Left ventricle myocardium inferior (tissue), 1 donor: ENCODE measurements at places on chromosomes 3 and 15.

DNA sequence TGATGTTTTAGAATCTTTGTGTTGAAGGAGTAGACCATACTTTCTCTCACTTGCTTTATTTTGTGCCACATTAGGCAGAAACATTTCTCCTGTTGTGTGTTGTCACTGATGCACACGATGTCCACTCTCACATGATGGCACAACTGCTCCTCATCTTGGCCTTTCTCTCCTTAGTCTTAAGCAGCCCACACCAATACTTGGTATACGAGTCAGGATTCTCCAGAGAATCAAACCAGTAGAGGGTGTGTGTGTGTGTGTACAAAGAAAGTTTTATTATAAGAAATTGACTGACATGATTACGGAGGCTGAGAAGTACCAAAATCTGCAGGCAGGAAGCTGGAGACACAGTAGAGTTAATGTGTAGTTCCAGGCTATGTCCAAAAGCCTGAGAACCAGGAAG lies 187.1 kb downstream of the ALCAM start:
- DNase-seq, result no peak

DNA sequence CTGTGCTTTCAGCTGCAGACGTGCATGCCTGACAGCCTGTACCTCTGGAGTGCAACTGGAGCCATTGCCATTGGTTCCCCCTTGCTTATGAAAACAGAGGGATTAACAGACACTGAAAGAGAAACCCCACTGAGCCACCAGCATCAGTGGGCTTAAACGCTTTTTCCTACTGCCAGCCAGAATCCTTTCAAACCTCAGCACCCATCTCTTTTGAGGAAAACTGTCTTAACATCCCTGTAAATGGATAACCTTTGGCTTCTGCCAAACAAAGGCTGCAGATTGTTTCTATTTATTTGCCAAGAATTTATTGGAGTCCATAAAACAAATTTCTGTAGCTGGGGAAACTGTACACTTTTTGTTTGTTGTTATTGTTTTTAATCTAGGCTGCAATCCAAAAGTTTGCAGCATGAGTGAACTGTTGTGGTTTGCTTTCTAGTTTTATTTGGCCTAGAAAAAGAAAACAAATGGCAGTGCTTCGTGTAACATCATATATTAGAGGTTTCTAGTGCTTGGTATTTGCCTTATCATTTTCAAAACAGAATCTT lies 369.2 kb upstream of the IL12A start:
- DNase-seq, result no peak

GRCh38 chr15:70712271-70712670 lies 51.1 kb downstream of the UACA start:
- DNase-seq, result no peak

DNA sequence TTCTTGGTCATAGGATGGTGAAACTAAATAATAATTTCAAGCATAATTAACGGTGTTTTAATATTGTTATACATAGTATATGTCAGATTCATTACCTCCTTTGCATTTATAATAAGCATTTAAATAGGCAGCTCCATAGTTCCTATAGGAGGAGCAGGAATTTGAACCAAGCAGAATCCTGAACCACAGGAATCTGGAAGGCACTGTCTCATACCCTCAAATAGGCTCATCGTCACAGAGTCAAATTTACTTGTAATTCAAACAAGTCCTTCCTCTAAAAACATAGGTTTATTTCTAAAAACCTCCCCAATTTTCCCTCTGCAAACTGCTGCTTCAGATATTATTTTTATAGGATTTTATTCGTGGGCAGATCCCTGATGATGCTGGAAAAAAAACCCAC lies 376.3 kb upstream of the ARHGEF26 start:
- no peak for DNase-seq

GRCh38 chr15:65077981-65078352 lies 1.4 kb downstream of the KBTBD13 start:
- peak; percentile 72 for DNase-seq

DNA sequence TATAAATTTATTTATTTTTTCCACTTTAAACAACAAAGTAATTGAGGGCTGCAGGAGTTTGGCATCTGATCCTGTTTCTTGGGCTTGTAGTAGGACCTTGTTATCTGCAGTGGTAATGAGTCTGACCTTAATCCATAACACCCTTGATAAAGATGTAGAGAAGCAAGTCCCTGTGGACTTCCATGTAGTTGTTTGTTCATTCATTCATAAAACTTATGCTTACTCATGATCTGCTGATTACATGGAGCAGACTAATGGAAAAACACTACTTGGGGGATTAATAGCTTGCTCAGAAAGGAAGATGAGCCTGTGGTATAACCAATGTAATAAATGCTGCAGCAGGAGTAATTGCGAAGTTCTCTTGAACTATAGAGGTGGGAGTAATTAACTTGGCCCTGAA lies 271.5 kb upstream of the TBL1XR1 start:
- DNase-seq, result no peak

DNA sequence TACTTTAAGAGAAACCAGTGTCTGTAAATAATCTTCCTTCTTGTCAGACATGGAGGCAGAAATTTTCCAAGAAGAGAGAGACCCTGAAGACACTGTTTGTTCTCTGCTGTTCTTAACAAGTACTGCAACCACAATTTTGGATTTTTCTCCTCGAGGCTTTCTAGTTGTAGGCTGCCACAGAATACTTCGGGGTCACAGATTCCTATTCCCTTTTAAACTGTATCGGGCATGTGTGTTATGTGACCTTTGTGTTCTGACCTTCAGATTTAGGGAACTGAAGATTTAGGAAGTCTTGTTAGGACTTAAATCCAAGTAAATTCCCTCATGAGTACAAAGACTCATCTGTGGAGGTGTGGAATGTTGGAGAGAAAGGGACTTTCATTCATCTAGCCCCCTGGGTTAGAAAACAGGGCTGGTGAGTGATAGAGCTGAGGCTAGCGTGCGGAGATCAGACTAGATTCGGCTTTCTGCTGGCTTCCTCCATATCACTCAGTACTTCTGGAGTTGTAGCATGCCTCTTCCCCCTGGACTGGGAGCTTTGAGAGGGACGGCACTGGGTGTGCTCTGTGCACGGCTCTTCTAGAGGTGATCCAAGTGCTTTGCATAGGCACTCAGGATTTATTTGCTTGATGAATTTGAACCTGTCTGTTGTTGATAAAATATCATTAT lies 237.0 kb downstream of the LPP start:
- no peak for DNase-seq

DNA sequence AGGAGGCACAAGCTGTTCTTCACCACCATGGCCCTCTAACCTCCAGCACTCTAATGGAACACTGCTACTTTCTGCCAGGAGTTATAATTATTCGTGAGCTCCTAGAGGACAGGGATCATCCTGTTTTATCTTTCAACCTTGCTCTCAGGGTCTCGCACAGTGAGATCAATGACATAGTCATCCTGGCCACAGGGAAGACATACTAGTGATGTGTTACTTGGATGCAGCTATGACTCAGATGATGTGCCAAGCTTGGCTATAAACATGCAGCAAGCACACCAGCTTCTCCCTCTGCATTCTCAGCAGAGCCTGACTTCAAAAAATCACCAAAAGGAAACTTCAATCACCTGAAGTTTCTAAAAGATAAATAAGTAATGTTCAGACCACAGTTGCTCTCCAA lies 203.8 kb upstream of the HES1 start:
- no peak for DNase-seq

- no peak for DNase-seq
These were observed 187.5 kb upstream of the THRB start for GRCh38 chr3:24682141-24682547.

- DNase-seq, result peak; percentile 22
These were observed 88.5 kb downstream of the GMNC start for GRCh38 chr3:190773948-190774347.

DNA sequence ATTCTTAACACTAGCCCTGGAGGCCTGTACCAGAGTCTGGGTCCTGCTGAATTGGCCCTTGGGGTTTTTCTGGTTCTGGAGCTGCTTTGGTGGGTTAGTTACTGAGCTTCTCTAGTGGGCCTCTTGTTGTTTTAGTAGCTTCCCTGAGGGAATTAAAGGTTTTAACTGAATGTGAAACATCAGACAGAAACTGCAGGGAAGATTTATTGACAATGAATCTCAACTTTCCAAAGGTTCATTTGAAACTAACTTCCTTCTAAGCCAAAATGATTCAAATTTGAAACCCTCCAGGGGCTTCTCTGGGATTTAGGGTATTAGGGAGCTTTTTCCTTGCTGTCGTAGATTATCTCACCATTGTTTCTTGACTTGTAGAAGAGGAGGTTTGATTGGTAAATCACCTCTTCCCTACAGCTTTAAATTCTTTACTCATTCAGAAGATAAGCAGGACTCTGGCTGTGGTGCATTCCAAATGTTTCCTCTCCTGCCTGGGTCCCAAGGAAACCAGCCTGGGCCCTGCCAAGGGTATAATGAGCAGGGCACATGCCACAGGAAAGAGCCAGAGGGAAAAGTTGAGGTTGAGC lies 71.0 kb downstream of the TP63 start:
- no peak for DNase-seq

DNA sequence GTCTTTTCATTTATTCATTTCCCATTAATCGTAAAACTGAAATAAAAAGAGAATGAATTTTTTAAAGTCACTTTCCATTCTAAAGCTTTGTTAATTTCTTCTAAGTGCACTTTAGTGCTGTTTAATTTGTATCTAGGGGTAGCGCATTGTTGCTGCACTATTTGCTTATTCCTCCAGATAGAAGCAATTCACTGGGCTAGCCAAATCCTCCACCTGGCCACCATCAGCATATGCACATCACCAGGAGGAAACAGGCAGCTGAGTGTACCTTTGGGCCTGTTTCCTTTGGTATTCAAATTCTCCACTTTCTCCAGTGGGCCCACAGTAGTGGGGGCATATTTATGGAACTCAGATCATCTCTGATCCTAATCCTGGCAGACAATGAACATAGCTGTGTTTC lies 29.8 kb upstream of the CPB1 start:
- DNase-seq, result no peak

- DNase-seq, result no peak
These were observed 513.4 kb downstream of the SHQ1 start for GRCh38 chr3:72334681-72335457.

DNA sequence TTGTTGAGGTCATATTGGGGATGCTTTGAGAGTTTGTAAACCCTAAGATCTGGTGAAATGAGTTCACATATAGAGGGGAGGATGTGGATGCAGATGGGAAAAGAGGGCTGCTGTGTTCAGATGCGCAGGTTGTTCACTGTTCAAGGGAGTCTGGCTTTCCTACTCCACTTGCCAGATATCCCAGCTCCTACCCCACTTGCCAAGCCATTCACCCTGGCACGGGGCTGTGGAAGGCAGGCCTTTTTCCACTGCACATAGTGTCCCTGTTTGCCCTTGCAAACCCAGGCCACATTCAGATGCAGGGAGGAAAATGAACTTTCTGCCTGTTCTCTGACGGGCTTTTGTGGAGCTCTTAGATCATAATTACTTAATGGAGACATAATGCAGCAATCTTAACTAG lies 29.0 kb downstream of the CRABP1 start:
- peak; percentile 51 for DNase-seq

GRCh38 chr3:20324664-20325478 lies 138.9 kb upstream of the SGO1 start:
- DNase-seq, result no peak

DNA sequence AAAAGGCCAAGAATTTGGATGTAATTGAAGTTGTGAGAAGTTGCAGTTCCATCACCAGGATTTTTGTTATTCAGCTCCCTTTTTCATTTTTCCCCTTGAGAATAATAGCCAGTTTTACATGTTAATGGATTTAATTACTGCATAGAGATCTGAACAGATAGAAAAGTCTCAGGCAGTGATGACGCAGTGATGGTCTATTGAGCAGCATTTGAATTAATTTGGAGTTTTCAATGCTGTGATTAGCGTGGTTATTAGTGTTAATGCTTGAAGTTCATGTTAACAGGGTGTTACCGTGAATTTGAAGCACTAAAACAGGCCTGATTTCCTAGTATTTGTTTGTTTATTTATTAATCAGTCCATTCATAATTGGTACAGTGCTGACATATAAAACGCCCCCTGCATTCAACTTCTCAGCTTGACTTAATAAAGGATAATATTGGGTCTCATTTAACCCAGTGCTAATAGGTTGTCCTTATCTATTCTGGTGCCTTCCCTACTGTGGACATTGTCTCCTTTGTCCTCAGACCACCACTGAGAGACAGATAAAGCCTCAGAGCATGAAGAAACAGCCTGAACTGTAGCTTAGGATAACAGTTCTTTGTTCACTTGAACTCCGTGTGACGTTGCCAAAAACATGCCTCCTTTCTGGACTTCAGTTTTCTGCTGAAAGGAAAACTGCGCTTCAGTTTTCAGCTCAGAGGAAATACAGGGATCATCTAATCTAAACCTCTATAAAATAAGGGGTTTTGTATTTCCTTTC lies 82.4 kb downstream of the RTP4 start:
- no peak for DNase-seq

DNA sequence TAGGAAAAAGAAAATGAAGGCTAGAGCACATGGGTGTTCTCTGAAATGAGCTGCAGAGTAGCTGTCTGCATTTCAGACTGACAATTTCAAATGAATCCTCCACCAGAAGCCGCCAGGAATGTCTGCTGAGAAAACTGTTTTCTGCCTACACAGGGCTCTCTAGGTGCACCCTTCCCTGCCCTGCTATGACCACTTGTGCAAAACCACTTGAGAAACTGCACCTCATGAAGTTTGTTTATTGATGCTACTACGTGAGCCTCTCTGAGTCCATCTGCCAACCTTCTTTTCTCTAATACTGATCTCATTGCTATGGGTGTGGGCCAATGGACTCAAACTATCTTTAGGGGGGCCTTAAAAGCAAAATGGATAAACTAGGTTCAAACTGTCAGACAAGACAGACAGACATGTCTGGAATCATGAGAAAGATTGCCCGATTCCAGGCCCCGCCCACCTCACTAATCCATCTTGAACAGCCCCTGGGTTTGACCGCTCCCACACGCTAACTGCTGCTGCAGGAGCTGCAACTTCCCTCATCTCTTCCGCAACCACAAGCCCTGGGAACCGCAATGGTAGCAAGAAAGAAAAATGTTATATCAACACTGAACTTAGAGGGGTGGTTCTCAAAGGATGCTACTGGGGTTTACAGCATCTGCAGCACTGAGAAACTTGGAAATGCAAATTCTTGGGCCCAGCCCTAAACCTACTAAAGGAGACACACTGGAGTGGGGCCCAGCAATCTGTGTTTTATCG lies 9.0 kb upstream of the CD47 start:
- DNase-seq, result peak; percentile 16

GRCh38 chr15:50904211-50904610 lies 4.3 kb upstream of the AP4E1 start:
- no peak for DNase-seq

DNA sequence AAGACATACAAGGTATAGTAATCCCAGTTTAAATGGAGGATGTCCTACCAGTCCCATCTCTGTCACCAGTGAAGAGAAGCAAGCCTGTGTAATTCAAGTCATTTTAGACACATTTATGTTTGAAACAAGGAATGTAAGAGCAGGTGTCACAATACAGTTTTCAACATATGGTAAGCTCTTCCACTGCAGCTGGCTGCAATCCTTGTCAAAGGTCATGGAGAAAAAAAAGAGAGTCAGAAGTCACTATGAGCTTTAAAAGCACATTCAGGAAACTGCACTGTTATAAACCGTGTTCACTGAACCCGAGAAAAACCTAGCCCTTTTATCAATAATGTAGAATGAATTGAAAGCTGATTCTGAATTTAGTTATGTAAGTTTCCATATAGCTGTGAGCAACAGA lies 206.4 kb downstream of the NAALADL2 start:
- DNase-seq, result no peak
